AG10803 (cell line): ENCODE measurements at places on chromosomes 16 and 17.

DNA sequence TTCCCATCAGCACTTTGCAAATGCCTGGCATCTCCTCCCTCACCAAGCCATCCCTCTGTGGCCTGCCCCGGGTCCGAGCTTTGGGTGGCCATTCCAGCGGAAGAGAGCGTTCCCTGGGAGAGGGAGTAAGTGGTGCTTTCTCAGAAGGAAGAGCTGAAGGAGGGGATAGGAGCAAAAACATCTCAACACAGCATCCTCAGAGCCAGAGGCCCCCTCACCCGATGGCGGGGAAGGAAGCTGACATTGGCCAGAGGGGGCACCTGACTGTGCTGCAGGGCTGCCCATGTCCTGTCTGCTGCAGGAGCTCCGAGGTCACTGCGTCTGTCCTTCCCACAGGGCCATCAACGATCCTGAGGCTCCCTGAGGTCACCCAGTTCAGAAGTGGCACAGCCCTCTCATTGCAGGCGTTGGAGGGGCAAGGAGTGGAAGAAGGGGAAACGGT, 427 bp upstream of the TLCD3B start:
- DNase-seq: no peak

DNA sequence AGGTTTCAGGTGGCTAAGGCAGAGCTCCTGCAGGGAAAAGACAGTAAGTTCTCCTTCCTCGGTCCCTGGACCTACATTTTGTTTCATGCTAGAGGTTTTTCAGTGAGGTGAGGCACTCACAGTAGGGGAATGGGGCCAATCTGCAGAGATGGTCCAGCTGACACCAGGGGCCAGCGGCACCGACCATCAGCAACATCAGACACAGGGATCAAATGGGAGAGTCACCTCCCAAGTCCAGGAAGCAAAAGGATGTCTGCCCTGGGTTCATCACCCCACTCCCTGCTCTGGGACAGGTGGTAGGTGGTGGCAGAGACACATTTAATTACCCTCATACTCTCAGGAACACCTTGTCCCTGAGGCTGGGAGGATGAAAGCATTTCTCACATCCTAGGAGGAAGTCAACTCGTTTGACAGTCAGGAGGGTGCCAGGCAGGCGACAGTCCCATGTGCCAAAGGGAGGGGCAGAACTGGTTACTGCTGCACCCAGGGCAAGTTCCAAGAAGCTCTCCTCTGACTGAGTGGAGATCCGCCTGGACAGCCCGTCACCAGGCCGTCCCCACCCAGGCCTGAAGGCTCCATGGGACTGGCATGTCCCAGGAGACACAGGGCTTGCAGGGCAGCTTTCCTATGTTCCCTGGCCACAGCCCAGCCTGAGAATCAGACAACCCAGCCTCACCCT, 19.2 kb downstream of the ATP6V0D1 start:
- DNase-seq: no peak

DNA sequence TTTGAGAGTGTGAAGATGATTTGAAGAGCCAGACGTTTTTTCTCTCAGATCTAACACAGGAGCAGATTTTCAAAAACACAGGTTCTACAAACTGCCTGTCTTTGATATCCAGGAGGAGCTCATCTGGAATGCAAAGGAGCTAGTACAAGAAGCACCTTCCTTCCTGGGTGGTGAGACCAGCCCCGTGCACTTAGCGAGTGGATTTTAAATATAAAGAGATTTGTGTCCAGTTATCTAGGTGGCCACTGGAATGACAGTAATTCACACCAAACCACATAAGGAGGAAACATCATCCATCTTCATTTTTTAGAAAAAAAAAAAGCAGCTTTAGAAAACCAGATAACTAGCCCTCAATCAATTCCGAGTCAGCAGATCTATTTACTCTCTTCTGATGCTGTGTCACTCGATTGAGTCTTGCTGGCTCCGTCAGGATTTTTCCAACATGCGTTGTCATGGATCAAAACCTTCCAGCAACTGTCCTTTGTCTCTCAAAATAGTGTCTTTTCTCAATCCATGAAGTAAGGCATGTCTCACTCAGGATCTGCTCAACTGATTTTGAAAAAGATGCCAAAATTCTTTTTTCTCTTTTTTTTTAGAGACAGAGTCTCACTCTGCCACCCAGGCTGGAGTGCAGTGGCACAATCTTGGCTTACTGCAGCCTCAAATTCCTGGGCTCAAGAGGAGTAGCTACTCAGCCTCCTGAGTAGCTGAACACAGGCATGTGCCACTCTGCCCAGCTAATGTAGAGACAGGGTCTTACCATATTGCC, 451.2 kb upstream of the PSMD7 start:
- no peak for DNase-seq

DNA sequence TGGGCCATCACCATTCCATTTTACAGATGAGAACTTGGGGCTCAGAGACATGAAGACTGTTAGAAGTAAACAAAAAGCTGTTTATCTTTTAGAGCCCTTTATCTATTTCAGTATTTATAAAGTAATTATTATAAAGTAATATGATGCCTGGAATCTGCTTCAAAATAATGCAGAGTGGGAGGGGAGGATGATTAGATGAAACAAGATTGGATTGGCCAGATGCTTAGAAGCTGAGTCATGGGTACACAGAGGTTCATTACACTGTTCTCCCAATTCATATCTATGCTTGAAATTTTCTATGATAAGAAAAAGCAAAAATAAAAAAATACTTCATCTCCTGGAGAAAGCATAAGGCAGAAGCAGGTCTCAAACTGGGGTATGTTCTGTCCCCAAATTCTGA, 29.4 kb downstream of the TOM1L2 start:
- DNase-seq: peak; percentile 40

DNA sequence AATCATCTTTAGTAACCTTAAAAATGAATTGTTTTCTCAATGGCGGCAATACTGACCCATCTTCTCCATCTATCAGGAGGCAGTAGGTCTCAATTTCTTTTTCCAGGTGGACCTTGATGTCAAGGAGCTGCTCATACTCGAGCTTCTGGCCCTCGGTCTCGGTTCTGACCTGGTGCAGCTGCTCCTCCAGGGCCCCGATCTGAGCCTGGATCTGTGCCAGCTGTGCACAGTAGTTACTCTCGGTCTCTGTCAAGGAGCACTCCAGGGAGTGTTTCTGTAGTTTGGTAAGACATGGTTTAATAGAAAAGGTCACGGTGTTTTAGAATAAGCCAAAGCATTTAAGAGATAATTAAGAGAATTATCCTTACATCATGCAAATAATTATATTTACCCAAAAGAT, 4.9 kb downstream of the KRT27 start:
- DNase-seq: no peak

DNA sequence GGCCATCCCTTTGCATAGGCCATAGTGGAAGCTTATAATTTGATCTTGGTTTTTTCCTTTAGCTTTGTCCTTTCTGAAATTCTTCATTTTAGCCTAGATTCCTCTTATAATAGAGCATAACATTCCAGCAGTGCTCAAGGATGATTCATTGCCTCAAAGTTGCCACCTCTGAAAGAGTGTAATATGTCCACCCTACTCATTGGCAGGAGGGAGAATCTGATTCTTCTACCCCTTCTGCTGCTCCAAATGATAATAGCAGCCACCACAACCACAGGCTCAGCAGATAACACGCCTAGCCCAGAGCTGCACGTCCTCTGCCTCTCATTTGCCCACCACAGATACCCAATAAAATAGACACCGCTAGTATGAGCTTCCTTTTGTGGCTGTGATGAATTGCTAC, 337.4 kb upstream of the HSBP1 start:
- DNase-seq: peak; percentile 69

DNA sequence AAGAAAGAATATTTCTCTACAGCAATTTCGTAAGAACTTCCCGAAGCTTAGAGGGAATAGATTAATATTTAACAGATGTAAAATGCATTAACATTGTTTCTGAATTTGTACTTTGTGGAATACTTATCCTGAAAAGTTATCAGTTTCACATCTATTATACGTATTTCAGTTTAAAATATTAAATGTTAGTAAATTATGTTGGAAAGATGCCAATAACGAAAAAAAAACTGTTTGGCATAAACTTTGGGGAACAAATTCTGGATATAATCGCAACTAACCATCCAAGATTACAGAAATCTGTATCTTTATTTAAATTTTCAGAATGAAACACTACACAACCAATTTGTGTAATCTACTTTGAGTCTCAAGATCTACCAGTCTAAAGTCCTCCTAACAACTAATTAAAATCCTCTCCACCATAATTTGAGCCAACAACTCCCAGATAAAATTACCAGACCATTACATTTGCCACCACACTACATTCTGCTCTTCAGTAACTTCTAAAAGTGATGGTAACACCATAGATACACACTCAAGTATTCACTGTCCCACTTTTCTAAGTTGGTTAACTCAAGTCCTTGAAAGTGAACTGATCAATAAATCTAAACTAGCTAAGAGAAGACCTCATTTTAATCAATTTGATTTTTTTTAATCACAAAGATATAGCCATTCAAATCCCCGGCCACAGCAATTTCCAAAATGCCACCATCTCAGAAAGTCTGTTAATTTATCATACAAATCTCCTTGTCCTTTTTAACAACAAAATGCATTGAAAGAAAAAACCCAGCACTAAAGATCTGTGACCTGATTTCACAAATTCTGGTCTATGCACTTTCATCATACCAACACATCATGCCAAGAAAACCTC, 2.0 kb downstream of the SIAH1 start:
- DNase-seq: peak; percentile 69

DNA sequence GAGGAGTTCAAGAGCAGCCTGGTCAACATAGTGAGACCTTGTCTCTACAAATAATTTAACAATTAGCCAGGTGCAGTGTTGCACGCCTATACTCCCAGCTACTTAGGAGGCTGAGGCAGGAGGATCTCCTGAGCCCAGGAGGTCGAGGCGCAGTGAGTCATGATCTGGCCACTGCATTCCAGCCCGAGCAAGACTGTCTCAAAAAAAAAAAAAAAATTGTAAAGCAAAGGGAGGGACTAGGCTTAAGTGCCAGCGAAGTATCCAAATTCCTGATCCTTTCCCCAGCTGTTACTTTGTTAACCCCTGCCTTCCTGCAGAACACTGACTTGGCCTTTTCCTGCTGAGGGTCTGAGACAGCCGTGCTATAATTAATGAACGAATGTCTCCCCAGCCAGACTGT, 2.7 kb downstream of the GDPD3 start:
- DNase-seq: no peak

GRCh38 chr16:27238591-27238990, 30.0 kb downstream of the NSMCE1 start:
- DNase-seq: no peak

- peak; percentile 52 for DNase-seq
Observed at GRCh38 chr16:18803569-18804462, 2.5 kb upstream of the ARL6IP1 start.

DNA sequence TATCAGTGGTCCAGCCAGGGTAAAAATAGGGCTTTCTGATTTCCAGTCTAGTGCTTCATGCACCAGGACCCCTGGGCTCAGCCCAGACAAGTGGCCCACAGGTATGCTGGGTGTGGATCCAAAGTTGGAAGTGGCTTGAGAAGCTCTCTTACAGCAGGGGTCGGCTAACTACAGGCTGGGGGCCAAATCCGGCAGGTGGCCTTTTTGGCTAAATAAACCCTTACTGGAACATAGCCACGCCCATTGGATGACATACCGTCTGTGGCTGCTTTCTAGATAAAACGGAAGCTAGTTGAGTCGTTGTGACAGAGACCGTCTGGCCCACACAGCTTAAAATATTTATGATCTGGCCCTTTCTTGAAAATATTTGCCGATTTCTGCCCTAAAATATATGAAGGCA, 119.0 kb upstream of the CDC42EP4 start:
- DNase-seq: no peak

GRCh38 chr16:10535461-10535860, 44.9 kb downstream of the EMP2 start:
- DNase-seq: no peak

- DNase-seq: no peak
Observed at GRCh38 chr17:18257268-18257981, 1.1 kb downstream of the FLII start.

GRCh38 chr16:1155353-1156054, 2.6 kb downstream of the CACNA1H start:
- DNase-seq: no peak

DNA sequence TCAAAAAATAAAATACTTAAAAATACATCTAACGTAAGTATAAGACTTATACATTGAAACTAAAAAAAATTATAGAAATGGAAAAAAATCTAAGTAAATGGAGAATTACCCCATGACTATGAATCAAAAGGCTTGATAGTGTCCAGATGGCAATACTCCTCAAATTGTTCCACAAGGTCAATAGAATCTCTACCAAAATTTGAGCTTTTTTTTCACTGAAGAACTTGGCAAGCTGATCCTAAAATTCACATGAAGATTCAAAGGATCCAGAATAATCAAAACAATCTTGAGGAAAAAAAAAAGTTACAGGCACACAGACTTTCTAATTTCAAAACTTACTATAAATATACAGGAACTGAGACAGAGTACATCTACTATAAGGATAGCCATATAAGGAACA, 448.4 kb upstream of the CDH11 start:
- peak; percentile 54 for DNase-seq

GRCh38 chr17:14940108-14940937, 324.8 kb downstream of the PMP22 start:
- DNase-seq: peak; percentile 72

- no peak for DNase-seq
Observed at GRCh38 chr17:77746896-77747554, 211.5 kb upstream of the TNRC6C start.

DNA sequence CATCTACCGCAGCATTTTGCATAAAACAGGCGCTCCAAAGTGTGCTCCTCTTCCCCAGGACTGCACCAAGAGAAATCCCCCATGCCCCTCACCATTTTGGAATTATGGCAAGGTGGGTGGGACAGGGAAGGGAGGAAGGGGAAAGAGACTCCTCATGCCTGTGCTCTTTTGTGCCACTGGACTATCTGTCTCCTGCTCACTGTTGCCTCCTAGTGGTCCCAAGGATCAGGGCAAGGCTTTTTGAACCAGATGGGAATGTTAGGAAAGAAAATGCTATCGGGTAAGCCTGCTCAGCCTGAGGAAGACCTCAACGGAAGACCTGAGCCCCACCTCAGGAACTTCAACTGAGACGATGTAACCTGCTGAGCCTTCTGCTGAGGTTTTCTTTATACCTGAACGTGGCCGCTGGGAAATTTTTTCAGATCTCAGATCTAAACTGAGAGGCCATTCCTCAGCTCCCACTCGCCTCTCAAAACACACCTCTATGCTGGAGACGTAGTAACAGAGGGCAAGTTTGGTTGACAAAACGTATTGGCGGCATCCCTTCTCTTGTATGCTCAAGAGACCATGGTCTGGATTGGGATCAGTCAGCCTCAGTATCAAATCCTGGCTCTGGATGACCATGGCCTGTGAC, 58.3 kb downstream of the SPACA3 start:
- DNase-seq: peak; percentile 48

- DNase-seq: no peak
Observed at GRCh38 chr16:67068212-67068753, 39.3 kb downstream of the CBFB start.

GRCh38 chr17:1126801-1127550, 52.8 kb downstream of the ABR start:
- DNase-seq: no peak

GRCh38 chr16:89983536-89983935, 35.0 kb downstream of the DEF8 start:
- DNase-seq: no peak

- DNase-seq: no peak
Observed at GRCh38 chr17:71417142-71417541, 703.7 kb upstream of the SOX9 start.

GRCh38 chr16:52497067-52497816, 49.7 kb downstream of the TOX3 start:
- DNase-seq: no peak

- DNase-seq: no peak
Observed at GRCh38 chr16:67841198-67841815, 813 bp upstream of the THAP11 start.

- DNase-seq: peak; percentile 55
Observed at GRCh38 chr16:80084614-80085013, 456.2 kb upstream of the DYNLRB2 start.
